ENCODE measurements at places on chromosomes 3 and 15. TPM values are rescaled to one million over a fixed set of nuclear protein-coding genes. Genes with fewer than 3 reads are reported as not detected.

DNA sequence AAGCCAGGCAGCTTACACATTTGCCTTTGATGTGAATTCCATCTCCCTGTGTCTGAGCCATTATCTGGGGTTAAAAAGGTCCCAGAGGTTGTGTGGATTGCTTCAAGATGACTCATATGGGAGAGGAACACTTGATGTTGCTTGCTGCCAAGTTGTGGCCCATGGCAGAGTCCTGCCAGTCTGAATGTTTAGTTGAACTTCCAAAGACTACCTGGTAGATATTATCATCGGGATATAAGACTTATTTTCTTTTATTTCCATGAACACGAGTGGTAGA is 85.6 kb downstream of the TJP1 start:
- DNase-seq, result peak; percentile 50

DNA sequence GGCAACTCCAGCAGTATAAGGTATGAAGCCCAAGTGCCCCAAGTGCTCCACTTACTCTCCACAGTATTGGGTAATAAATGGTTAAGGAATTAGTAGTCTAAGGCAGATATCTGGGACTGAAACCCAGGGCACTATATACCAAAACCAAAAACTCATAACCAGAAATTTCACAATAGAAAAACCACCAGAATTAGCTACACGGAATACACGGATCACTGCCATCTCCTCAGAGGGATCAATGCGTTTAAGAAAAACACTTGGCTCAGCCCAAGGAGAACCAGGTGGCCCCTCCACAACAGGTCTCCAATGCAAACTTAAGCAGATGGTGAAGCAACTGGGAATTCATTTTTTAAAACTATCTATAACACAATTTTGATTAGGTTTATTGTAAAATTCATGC is 83.6 kb downstream of the FAIM start:
- no peak for DNase-seq

DNA sequence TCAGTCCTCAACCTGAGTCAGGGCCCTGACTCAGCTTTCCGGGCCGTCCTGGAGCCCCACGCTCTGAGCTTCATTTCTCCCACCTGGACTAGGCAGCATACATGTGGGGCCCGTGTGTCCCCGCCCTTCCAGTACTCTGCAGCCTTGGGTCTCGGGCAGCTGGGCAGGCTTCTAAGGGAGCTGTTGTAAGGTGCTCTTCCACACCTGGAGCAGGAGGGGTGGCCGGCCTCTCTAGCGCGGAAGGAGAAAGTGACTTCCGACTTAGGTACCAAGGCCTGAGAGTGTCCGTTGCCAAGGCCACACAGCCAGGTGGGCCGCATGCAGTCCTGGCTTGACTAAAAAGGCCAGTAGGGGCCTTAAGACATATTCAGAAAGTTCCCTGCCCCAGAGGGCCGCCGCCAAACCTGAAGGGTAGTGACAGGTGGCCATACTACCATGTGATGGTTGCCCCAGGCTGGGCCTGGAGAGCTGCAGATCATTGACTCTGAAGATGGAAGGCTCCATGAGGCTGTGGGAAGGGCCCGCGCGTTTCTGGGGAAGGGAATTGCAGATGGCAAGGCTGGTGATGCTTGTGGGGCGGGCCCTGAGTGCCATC is 9.4 kb upstream of the SEMA3B start:
- no peak for DNase-seq

CTXN2 gene
- total RNA-seq, result not detected

- no peak for DNase-seq
These were observed 809.9 kb downstream of the MCTP2 start for GRCh38 chr15:95041297-95041696.

GRCh38 chr3:13966302-13966701 is 86.4 kb upstream of the WNT7A start:
- DNase-seq, result no peak

DNA sequence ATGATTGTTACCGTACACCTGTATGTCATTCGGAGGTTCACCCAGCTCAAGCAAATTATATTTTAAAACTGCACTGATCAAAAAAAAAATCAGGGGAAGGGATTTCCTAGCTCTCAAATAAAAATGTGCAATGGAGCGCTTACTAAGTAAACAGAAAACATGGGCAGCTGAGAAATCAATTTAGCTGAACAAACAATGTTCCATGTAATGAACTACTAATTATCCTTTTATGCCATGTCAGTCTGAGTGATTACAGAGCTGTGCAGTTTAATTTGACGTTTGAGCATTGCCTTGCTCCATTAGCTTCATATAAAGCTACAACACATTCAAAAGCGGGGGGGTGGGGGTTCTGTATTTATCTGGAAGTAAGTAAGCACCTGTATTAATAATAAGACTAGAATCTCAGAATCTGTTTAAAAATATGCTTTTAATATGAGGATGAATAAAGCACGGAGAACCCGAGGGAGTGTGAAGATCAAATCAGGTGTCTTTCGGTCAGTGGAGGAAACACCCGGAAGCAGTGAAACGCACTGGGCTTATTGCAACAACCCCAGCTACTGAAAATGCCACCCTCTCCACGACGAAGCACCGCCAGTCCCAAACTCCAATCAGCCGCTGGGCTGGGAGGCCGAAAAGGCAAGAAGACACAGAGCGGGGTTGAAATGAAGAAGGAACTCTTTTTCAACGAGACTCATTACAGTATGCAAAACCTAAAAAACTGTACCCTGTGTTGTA is 196.5 kb upstream of the ATP11B start:
- no peak for DNase-seq

UBE3A gene
- total RNA-seq, result 46.3 TPM

DNA sequence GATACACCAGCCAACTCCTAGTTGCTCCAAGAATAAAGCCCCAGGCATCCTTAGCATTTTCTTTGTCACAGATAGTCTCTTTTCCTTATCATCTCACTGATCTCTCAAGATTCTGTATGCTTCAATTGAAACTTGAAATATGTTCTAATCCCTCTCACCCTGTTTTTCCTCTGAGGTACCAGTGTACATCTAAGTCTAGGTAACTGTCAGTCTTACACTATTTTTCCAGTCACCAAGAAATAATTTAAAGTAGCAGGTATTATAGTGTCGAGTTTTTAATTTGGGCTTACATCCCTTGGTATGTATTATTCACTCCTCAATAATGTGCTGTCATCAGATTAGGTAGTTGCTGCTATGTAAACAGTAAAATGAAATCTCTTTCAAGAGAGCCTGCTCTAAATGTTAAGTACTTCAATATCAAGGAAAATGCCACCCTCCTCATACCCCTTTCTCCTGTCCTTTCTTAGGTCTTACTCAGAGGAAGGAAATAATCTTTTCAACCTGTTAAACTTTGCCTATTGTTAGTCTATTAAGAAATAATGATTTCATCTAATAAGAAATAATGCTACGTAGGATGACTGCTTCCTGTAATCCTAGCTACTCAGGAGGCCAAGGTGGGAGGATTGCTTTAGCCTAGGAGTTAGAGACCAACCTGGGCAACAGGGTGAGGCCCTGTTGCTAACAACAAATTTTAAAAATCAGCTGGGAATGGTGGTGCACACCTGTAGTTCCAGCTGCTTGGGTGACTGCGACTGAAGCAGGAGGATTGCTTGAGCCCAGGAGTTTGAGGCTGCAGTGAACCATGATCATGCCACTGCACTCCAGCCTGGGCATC is 39.8 kb downstream of the TSC22D2 start:
- DNase-seq, result no peak

C3orf49 gene
- total RNA-seq, result not detected

DNA sequence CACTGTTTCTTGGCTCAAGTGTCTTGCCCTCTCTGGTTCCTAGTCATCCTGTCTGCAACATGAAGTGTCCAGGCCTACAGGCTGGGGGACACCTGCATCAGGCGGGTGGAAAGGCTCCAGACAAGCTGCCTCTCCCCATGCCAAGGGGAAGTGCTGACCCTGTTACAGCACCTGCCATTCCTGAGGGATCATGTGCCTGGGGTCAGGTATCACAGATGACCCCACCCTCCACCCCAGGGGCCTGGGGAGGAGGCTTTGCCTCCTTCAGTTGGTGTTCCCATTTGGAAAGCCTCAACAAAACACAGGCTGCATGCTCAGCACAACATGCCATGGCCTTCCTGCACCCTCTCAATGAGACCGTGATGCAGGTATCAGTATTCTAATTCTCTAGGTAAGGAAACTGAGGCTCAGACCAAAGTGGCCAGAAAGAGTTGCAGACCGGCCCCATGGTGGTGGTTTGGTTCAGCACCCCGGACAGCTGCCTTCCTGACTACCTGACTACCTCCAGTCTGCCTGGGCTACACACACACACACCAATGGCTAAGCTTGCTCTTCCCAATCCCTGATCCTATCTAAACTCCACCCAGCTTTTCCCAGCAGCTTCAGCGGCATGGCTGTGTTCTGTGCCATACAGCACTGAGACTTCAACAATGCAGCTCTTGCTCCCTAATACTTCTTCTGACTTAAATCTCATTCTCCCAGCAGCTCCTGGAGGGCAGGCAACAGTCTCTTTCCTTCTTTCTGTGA is 69.7 kb upstream of the LINGO1 start:
- DNase-seq, result peak; percentile 14

DNA sequence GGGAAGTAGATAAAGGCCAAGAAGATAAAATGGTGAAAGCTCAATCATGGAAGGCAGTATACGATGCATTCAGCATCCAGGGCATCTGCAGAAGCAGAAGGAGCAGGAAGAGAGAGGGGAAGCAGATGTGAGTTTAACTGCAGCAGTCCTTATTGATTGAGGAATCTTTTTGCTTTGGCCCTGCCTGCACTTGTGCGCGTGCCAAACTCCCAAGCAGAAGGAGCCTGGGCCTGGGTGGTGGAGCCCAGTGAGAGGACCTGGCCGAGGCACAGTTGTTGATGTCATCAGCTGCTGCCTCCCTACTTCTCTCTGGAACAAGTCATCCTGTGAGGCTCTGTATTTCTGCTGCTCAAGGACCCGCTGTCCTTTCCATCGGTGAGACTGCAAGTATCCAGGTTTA is 65.5 kb upstream of the ROPN1 start:
- no peak for DNase-seq

DNA sequence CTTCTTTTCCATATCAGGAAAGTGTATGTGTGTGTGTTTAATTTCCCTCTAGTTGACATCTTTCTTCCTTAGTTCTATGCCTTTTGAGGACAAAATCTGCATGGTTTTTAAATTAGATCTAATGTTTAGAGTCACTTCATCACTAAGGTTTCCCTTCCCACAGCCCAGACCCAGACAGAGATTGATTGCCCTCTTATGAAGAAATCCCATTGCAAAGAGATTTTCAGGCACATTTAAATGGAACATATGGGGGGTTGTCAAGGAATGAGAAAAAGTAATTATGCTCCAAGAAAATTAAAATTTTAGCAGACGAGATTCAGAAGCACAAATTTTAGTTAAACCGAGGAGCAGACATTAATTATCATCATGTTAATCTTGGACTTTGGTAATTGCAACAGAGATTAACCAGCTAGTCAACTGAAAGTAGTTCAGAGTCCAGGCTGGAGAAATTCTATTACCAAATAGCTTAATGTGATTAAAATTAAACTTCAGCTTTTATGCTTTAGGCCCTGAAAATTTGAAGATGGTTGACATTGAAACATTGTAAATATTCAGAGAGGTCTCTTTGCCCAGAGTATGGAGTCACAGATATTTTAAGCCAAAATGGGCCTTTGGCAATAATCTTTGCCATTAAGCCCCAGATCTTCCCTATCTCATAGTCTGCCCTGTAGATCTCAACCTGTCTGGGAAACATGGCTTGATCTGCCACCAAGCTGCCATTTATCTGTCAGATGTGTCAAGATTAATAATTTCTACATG is 143.4 kb downstream of the TMEM108 start:
- no peak for DNase-seq

DNA sequence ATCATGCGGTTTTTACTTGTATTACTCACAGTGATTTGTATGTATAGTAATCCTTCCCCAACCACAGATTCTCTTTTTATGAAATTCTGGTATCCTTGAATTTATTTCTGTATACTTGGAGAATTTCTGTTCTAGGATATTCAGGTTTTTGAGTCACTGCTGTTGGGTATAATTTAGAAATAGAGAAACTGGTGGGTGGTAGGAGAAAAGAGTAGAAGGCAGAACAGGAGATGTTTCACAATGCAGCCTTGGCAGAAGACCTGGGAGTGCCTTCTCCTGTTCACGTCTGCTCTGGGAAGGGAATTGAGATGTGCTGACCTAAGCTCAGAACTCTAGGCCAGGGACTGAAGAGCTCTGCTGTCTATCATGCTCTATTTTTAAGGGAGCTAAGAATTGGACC is 193.6 kb downstream of the EPHB1 start:
- no peak for DNase-seq

PPARG gene
- total RNA-seq, result 16.3 TPM

All from kidney epithelial cell (primary cell).